ENCODE measurements at places on chromosomes 3 and 15.

DNA sequence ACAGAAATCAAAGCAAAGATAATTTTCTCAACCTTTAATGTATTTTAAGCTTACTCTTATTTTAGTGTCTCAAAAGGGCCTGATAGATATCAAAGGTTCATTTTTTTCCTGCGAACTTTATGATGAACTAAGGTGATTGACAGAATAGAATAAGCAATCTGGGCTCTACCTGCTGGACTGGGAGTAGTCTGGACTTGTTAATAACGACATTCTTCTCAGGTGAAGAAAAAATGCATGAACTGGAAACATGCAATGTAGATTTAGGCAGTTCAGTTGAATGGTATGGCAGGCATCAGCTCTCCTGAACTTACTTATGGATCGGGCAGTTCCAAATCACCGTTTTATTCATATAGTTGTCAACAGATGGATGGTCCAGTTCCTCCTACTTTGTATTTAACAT, 189.7 kb upstream of the ZBTB20 start:
- no peak for DNase-seq

DNA sequence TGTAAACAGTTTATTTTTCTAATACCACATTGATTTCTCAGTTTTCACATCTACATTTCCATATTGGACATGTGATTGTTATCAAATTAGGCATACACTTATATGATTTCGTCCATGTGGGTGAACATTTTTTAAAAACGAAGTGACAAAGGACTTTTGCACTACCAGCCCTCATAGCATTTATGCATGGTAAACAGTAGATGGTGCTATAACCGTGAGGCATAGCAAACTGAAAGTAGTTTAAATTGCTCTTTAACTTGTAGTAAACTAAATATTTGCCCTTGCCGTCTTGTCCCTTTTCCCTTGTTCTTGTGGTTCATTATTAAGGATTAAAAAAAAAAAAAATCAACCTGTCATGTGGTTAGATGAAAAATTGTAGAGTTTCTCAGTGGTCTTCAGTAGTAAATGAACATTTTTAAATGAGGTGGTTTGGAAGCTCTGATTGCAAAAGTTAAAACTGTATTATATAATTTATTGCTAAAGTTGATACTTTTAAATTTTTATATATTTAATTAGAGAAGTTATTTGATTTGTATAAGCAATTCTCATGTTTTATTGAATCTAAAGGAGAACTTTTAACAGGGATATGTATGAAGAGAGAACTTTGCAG, 24.0 kb downstream of the STX19 start:
- DNase-seq = no peak

DNA sequence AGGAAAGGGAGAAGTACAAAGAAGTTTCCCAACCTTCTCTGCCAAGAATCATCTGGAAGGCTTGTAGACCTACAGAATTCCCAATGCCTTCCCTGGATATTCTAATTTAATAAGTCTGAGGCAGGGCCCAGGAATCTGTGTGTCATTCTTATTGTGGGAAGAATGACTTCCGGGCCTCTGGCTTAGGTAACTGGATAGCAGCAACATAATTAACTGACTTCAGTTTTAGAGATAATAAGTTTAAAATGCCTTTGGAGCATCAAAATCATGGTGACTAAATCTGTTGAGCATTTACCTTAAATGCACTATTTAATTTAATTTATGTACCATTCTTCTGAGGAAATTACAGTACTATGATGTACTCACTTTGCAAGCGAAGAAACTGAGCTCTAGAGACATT, 44.3 kb upstream of the TM4SF1 start:
- no peak for DNase-seq

DNA sequence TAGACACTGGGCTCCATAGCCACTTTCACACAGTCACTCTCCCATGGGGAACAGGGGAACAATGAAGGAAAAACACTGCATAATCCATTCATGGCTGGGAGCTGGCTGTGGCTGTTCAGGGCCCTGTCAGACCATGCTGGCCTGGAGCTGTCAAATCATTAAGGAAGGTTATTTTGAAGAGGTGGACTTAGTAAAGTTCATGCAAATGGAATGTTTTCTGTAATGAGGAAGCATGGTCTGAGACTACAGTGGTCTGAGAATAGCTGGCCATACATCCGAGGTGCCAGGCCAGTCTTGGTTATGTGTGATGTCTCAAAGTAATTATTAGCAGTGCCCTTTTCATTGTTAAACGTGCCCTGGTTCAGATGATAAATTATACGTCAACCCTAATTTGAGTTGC, 117.1 kb upstream of the MRPS22 start:
- DNase-seq = no peak

DNA sequence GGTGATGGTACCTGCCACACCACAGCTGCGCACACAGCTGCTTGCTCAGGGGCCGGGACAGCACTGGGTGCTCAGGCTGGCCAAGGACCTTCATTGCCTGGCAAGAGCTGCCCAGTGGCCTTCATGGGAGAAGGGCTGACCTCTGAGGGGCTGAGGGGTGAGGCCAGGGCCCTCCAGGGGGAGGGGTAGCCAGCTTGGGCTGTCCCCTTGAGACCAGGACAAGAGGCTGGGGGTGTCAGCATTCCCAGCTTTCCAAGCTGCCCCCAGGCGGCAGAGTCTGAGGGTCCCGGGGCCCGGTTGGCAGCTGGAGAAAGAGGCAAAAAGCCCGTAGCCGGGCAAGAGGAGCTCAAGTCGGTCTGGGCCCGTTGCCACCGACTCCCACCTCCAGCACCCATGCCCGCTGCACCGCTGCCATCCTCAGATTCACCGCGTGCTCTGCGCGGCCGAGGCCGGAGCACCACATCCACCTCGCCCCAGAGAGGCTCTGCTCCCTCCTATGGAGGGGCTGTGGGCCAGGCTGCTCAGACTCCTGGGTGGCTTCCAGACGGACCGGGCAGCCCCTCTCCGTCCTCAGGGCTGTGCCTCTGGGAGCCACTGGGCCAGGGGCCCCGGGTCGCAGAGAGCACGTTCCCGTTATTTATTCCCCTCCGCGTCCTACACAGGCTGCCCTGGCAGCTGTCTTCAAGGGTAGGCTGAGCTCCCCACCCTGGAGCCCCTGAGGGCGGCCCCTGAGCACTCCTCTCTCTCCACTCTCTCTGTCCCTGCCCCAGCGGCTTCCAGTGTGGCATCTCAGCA, 51.5 kb downstream of the PLXNA1 start:
- DNase-seq = no peak

- no peak for DNase-seq
Observed at GRCh38 chr3:126156468-126156867, 23.9 kb downstream of the ALDH1L1 start.

DNA sequence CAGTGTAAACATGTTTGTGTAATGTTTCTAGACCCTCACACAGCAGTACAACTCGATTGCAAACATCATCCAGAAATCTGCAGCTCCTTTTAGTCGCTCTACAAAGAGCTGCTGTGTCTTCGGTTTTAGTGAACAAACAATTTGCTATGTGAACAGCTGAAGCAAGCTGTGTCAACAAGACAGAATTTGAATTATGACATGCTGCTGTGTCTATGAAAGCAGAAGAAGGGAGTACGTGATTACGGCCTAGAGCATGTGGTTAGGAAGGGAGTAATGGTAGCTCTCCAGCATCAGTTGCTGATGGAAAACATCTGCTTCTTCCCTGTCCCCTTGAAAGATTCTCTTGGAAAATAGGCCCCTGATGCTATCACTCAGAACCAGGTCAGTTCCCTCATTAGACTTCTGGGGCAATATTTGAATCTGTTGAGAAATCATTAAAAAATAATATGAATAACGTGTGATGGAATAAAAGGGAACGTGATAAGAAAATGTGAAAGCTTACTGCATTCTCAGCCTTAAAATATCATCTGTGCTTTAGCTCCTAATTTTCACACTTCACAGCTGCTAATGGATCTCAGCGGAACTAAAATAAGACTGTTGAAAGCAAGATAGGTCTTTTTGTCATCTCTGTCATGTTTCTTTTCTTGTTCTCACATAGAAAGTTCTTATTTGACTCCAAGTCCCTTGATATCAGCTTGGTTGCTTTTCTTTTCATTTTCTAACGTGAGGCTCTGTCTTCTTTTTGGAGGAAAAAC, 891.5 kb downstream of the ROBO2 start:
- peak; percentile 58 for DNase-seq

Data from skeletal muscle cell (primary cell).